ENCODE measurements at places on chromosomes 1 and 21.
A peak's percentile ranks its signal among the peaks of the same experiment; 100 is the strongest.

- DNase-seq: no peak
Observed at GRCh38 chr1:81484284-81484683, 316.4 kb upstream of the ADGRL2 start.

DNA sequence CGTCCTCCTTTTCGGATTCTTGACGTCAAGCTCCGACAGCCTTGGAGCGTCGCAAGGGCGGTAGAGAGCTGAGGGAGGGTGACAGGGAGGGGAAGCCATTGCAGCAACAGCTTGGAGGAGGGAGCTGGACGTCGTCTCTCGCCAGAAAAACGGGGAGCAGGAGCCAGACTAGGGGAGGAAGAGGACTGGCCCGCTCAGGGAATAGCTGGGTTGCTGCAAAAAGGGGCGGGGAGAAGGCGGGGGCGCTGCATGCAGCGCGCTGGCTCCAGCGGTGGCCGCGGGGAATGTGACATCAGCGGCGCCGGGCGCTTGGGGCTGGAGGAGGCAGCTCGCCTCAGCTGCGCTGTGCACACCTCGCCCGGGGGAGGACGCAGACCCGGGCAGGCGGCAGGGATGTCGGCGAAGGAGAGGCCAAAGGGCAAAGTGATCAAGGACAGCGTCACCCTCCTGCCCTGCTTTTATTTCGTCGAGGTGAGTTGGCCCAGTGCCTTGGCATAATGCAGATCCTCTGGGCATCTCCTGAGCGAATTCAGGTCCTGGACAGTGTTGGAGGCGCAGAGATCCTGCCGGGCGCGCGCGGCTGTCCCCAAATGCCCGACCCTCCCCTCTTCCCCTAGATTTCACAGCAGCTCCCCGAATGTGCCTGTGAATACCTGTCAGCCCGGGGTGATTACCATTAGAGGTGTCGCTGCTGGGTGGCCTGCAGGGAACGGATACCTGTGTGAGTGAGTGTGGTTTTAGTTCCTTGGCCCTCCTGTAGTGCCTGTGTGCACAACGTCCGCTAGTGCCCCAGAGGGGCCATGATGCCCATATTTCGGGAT is at the start of gene PLPPR4:
TSS of gene PLPPR4 (plus strand) at position 292 of the 821 bp plus-strand sequence. CDS start at position 394, 102 bp downstream.
- DNase-seq: peak; percentile 11

GRCh38 chr1:34549199-34549598 is 205.6 kb upstream of the GJB5 start:
- peak; percentile 14 for DNase-seq

GRCh38 chr1:42684139-42684538 is 1.9 kb downstream of the YBX1 start:
- DNase-seq: peak; percentile 39

- no peak for DNase-seq
Observed at GRCh38 chr1:87202451-87202850, 126.2 kb upstream of the LMO4 start.

- DNase-seq: no peak
Observed at GRCh38 chr1:163056831-163057230, 12.3 kb upstream of the RGS4 start.

DNA sequence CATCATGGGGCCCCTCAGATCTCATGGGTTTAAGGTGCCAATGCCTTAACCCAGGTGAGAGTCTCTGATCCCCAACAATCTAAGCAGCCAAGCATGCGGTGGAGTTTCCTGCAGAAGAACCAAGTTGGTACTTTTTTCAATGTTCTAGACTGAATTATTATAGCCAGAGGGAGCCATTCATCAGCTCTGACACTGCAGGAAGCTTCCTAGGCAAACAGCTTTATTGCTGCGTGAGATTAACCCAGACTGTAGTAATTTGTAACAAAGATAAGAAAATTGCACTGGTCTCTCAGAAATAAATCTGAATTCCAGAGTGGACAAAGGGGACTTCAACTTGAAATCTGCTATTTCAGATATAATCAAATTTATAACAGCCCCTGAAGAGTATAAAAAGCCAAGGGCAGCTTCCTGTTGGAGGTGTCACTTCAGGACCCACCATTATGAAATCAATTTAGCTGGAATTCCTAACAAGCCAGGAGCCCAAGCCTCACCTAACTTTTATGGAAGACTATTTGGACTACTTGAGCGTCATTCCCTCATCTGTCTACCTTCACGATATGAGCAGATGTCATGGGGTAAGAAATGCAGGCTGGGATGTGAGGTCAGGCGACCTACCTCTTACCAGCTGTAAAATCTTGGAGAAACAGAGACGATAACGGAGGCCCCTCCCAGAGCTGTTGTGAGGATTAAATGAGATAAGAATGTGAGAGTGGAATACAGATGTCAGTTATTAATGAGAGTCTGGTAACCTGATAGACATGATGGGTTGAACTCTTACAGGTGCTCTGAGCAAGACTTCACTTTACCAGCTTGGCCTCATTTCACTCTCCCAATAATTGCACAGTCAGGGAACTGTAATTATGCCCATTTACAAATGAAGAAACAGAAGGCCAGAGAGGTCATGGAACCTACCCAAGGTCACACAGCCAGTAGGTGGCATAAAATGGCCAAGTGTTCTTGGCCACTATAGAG is 135.1 kb downstream of the RRAGC start:
- no peak for DNase-seq

GRCh38 chr21:32858628-32859027 is 87.1 kb upstream of the PAXBP1 start:
- no peak for DNase-seq

GRCh38 chr21:32418146-32418545 is 5.6 kb downstream of the EVA1C start:
- no peak for DNase-seq

GRCh38 chr1:204087893-204088528 is 15.1 kb downstream of the SOX13 start:
- DNase-seq: no peak

DNA sequence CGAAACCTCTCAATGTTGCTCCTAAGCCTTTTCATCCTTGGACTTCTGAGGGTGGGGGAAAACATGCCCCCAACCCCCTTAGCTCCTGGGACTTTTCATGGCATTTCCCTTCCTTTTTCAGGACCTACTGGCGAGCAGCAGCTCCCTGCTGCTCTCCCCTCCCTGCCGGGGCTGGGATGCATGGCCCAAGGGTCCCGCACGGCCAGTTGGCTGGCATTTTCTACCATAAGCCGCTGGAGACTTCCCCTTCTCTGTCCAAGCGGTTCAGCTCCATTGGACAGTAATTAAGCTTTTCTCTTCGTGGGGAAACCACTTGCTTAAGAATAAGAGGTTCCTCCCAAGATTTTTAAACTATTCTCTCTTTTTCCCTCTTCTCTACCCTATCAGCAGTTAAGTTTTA is 52.8 kb downstream of the FCRL5 start:
- DNase-seq: no peak

DNA sequence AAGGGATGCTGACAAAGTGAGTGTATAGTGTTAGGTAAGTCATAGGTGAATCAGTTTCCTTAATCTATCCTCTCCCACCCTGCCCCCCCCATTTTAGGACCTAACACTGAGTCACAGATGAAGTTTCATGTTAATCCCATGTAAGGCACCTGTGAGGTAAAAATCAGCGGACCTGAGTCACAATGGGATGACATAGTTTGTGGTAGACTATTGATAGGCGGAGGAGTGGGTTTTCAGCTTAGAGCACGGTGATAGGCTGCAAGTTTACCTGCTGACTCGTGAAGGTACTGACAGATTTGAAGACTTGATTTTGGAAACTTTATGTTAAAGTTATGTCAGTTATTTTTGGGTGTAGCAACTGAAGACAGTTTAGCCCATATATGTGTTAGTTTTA is 1.7 kb downstream of the TOR1AIP1 start:
- DNase-seq: peak; percentile 61

DNA sequence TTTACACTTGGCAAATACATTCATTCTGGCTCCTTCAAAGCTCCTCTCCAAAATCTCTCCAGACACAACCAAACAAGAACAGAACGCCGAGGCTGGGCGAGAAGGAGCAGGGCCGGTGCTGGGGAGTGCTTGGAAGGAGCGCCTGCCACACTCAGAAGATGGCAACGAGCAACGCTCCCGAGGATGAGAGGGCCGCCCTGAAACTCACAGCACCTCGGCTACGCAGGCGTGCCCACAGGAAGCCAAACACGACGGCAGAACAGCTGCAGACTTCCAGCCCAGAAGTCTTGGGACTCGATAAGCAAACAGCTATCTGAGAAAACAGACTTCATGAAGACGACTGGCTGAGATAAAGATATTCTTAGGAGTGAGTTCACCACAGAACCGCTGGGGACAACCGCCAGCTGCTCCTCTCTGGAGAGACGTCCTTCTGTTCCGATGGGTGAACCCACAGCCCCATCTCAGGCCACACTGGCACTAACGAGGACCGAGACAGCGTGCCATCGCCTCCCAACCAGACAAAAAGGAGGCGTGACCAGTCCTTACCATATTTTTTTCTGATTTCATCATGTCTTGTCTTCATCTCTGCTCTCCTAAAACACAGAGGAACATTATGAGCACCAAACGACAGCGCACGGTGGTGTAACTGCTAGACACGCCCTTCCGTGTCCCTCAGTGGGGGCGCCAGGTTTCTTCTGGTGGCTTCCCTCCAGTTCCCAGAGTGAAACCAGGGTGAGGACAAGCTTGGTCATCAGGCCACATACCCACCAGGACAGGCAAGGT is 18.6 kb downstream of the PTTG1IP start:
- no peak for DNase-seq

GRCh38 chr1:69693921-69694675 is 126.4 kb downstream of the LRRC7 start:
- no peak for DNase-seq

DNA sequence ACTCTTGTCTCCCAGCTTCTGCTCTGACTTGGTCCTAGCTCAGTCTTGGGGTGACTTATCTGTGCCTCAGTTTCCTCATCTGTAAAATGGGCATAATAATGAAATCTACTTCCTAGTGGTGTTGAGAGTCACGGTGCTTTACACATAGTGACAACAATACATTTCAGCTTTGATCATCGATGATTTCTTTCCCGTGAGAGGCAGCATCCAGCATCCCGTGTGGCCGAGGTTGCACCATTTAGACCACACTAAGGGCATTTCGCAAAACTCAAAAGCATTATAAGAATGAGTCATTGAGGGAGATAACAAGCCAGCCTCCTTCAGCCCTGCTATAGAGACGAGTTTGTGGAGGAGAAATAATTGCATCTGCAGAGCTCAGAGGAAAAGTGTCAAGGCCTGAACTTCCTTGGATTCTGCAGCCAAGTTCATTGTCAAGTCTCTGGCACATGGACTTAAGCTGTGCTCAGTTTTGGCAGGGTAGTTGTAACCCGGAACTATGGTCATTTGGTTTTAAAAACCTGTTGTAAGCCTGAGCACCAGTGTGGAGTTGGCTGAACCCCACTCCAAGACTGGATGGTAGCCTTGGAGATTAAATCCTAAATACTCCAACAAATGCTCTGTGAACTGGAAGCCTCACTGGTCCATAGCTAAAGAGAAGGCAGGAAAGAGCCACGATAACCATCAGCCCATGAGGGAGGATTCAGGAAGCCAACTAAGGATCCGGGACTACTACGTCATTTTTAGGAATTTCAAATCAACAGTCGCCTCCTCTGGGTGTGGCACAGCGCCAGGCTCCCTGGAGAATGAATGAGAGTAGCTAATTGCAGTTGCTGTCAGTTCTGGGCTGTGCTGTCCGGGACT is 64.2 kb downstream of the TCP10L start:
- peak; percentile 91 for DNase-seq

- DNase-seq: no peak
Observed at GRCh38 chr1:40399984-40400704, 26.6 kb downstream of the SMAP2 start.
